ENCODE measurements at places on chromosomes 1 and 21. TPM values are rescaled to one million over a fixed set of nuclear protein-coding genes. Genes with fewer than 3 reads are reported as not detected.

- no peaks in the 10 kb centered on the region for H3K27me3 ChIP-seq
- no peak overlapping the region for H3K27ac ChIP-seq
- DNase-seq: no peak
- H3K4me3 ChIP-seq: no peak overlapping the region
- peaks cover 19% of the 10 kb centered on the region for H3K4me1 ChIP-seq
Observed at GRCh38 chr1:113981962-113982931, 3.0 kb downstream of the OLFML3 start.

GRCh38 chr21:35530766-35531165 is 481.7 kb upstream of the RUNX1 start:
- peaks cover 3% of the 10 kb centered on the region for H3K36me3 ChIP-seq
- peaks cover 35% of the 10 kb centered on the region for H3K4me1 ChIP-seq
- no peak overlapping the region for H3K4me3 ChIP-seq
- DNase-seq: no peak

TFF2 gene
- not detected for total RNA-seq

- H3K27ac ChIP-seq: no peak overlapping the region
- H3K27me3 ChIP-seq: no peaks in the 10 kb centered on the region
- H3K36me3 ChIP-seq: no peaks in the 10 kb centered on the region
Observed at GRCh38 chr1:61439234-61439633, 285.7 kb downstream of the TM2D1 start.

DNA sequence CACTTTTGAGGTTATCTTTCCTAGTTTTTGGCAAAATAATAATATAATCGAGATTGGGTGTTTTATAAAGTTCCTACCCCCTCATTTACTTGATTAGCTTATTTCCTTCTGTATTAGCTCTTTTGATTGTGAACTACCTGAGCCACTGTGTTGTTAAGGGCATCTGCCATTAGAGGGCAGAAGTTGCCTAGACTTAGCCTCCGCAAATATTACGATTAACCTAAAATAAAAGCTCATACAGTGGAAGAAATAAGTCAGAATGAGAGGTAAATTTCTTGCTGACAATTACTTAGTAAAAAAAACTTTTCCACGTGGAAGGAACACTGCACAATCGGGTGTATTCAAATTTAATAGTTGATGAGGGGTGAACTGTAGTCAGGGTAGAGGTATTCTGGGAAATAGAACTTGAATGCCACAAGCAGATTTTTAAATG is 2.3 kb downstream of the H3-3A start:
- DNase-seq: peak; percentile 63
- H3K4me1 ChIP-seq: peaks cover 55% of the 10 kb centered on the region
- peaks cover 43% of the 10 kb centered on the region for H3K36me3 ChIP-seq
- peak overlapping the region; percentile 97 for H3K4me3 ChIP-seq

DNA sequence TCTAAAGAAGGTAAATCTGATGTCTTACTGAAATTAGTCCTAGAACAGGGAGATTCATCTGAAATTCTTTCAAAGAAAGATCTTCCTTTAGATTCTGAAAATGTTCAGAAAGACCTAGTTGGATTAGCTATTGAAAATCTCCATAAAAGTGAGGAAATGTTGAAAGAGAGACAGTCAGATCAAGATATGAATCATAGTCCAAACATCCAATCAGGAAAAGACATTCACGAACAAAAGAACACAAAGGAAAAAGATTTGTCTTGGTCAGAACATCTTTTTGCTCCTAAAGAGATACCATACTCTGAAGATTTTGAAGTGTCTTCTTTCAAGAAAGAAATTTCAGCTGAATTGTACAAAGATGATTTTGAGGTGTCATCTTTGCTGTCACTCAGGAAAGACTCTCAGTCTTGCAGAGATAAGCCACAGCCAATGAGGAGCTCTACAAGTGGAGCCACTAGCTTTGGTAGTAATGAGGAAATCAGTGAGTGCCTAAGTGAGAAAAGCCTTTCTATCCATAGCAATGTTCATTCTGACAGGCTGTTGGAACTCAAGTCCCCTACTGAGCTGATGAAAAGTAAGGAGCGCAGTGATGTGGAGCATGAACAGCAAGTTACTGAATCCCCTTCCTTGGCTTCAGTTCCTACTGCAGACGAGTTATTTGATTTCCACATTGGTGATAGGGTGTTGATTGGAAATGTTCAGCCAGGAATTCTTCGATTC is 61.6 kb upstream of the QSOX1 start:
- peaks cover 42% of the 10 kb centered on the region for H3K36me3 ChIP-seq
- H3K27me3 ChIP-seq: no peaks in the 10 kb centered on the region
- H3K4me1 ChIP-seq: peaks cover 7% of the 10 kb centered on the region
- peak overlapping the region; percentile 44 for H3K27ac ChIP-seq
- DNase-seq: no peak
- no peak overlapping the region for H3K4me3 ChIP-seq

GRCh38 chr1:77585610-77586314 is 96.7 kb downstream of the ZZZ3 start:
- no peak for DNase-seq
- H3K36me3 ChIP-seq: peaks cover 29% of the 10 kb centered on the region
- H3K4me3 ChIP-seq: no peak overlapping the region
- H3K4me1 ChIP-seq: peaks cover 18% of the 10 kb centered on the region
- H3K27me3 ChIP-seq: no peaks in the 10 kb centered on the region

CACHD1 gene
- total RNA-seq: 1.9 TPM

- H3K27ac ChIP-seq: no peak overlapping the region
- peaks cover 12% of the 10 kb centered on the region for H3K36me3 ChIP-seq
- peaks cover 27% of the 10 kb centered on the region for H3K4me1 ChIP-seq
- no peak for DNase-seq
Observed at GRCh38 chr21:31201144-31201543, 142.9 kb downstream of the TIAM1 start.

GREM2 gene
- total RNA-seq: 0.07 TPM

- H3K27ac ChIP-seq: no peak overlapping the region
- H3K27me3 ChIP-seq: peaks cover 23% of the 10 kb centered on the region
- no peaks in the 10 kb centered on the region for H3K4me1 ChIP-seq
- no peak for DNase-seq
- no peaks in the 10 kb centered on the region for H3K36me3 ChIP-seq
- no peak overlapping the region for H3K4me3 ChIP-seq
Observed at GRCh38 chr1:18440385-18441226, 40.1 kb upstream of the KLHDC7A start.

- no peaks in the 10 kb centered on the region for H3K36me3 ChIP-seq
- no peak for DNase-seq
- H3K27me3 ChIP-seq: no peaks in the 10 kb centered on the region
Observed at GRCh38 chr1:192170196-192170984, 12.1 kb downstream of the RGS18 start.

CNKSR1 gene
- 3.0 TPM for total RNA-seq

ZFP69 gene
- 5.4 TPM for total RNA-seq

- DNase-seq: no peak
- no peak overlapping the region for H3K4me3 ChIP-seq
- H3K4me1 ChIP-seq: peaks cover 27% of the 10 kb centered on the region
- peaks cover 8% of the 10 kb centered on the region for H3K27me3 ChIP-seq
Observed at GRCh38 chr1:212593821-212594251, 14.7 kb upstream of the ATF3 start.

- DNase-seq: no peak
- H3K27ac ChIP-seq: no peak overlapping the region
- no peaks in the 10 kb centered on the region for H3K36me3 ChIP-seq
- no peaks in the 10 kb centered on the region for H3K4me1 ChIP-seq
Observed at GRCh38 chr1:1292442-1292779, 12.2 kb downstream of the SCNN1D start.

DNA sequence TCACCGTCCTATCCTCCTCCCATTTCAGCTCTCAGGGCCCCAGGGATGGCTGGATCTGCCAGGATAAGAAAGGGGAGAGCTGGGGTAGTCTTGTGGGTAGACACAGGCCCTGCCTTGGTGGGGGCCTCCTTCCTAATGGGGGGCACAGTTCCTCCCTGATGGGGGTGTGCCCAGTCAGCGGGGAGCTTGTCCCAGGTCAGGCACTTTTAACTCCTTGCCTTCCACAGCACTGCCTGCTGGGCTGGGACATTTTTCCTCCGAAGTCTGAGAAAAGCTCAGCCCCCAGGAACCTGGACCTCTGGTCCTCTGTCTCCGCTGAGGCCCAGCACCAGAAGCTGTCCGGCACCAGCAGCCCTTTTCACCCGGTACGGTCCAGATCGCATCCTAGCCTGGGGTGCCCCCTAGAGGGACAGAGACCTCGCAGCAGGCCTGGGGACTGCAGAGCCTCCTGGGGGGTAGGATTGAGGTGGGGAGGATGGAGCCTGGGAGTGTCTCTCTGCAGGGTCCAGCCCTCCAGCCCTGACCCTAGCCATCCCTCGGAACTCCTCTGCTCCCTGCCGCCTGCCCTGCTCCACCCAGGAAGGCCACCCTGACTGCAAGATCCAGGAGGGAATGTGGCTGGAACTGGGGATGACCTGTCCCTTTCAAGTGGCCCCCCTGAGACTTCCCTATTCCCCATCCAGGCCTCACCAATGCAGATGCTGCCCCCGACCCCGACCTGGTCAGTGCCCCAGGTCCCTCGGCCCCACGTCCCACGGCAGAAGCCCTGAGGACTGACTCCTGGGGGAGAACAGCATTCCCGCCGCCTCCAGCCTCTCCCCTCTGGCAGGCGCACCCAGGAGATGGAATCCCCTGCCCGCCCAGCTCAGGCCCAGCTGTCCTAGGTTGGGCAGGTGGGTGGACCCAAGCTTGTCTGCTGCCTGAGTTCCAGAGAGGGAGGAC is 12.0 kb downstream of the MIIP start:
- H3K27me3 ChIP-seq: no peaks in the 10 kb centered on the region
- no peak overlapping the region for H3K4me3 ChIP-seq
- no peak overlapping the region for H3K27ac ChIP-seq
- H3K4me1 ChIP-seq: no peaks in the 10 kb centered on the region

- peaks cover 2% of the 10 kb centered on the region for H3K36me3 ChIP-seq
- DNase-seq: no peak
- H3K27me3 ChIP-seq: peaks cover 7% of the 10 kb centered on the region
- no peak overlapping the region for H3K27ac ChIP-seq
- H3K4me3 ChIP-seq: no peak overlapping the region
Observed at GRCh38 chr1:228206582-228207351, 1.1 kb upstream of the OBSCN start.

DNA sequence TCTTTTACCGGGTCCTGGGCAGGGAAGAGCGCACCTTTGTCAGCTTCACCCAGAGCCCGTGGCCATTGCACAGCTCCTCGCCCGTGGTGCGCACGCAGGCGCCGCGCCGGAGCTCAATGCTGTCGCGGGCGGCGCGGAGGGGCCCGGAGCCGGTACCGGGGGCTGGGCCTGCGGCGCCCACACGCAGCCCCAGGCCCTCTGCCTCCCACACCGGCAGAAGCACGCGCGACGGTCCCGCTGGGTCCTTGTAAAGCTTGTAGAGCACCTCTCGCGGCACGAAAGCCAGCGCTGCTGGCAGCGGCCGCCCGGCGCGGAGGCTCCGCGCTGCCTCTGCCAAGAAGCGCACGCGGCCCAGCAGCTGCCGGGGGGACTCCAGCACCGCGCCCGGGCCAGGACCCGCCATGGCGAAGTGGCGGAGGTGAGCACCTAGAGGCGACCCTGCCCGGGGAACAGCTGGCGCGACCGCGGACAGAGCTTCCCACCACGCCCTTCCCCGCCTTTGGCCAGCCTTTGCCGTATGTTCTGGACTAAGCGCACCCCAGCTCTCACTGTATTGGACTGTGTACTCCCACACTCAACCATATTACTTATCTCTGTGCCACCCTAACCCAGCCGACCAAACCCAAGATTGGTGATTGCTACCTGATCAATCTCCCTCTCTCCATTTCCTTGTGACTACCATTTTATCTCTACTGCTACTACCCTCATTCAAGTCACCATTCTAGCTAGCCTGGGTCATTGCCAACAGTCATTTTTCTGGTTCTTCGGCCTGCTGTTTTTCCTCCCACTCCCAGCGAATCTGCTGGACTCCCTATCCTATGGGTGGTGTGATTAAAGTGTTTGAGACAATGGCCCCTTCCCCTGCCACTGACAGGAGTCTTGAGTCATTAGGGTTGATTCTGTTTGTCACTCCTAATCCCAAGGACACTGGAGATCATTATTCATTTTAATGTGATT is at the start of gene HECTD3:
Gene HECTD3, minus strand, starts transcription at position 470 of the 957 bp plus-strand sequence. Its CDS starts 67 bp downstream, at position 403.
- H3K27me3 ChIP-seq: no peaks in the 10 kb centered on the region
- peak within 1 kb of the TSS; percentile 97 for H3K27ac ChIP-seq
- DNase-seq: peak; percentile 76
- peaks cover 9% of the 10 kb centered on the region for H3K36me3 ChIP-seq

KCNJ15 gene
- 0.12 TPM for total RNA-seq

DNA sequence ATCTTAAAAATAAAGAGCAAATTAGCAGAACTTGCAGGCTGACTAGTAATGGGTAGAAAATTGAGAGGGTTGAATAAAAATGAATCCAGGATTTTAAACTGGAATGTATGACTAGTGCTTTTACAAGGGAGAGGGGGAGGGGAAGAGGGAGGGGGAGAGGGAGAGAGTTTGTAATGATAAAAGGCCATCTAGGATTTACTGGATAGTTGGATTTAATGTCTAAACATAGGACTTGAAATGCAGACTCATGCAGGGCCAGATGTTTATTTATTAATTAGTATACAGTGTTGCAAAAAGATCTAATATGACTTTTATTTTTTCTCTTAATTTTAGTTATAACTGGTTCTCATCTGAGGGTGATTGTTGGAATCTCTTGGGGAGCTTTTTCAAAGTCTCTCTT is 4.3 kb downstream of the ZNF326 start:
- no peak overlapping the region for H3K4me3 ChIP-seq
- no peak for DNase-seq
- H3K4me1 ChIP-seq: peaks cover 39% of the 10 kb centered on the region
- peaks cover 22% of the 10 kb centered on the region for H3K36me3 ChIP-seq
- H3K27me3 ChIP-seq: no peaks in the 10 kb centered on the region

DNA sequence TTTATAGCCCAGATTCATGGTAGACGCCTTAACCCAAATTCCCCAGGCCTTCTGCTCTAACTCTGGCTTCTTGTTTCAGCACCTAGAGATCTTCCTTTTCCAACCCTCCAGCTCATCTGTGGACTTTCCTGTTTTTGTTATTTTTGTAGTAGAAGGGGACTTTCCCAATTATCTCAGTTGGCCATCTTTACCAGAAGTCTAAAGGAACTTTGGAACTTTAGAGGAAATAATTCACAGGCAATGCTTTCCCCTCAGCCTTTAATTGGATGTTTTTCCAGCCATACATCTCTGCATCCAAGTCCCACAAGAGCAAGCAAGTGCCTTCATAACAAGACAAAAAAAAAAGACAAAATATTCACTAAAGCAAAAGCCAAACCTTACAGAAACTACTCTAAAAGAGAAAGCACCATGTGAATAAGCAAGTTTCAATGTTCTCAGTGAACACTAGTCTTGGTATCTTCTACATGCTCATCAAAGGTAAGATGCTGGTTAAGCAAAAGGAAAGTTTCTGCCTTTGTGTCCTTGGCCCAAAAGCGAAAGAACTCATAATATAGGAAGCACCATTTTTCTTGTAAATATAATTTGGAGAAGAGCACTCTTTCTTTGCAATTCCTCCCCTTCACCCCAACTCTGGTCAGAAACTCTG is 377.3 kb downstream of the SETD4 start:
- no peak overlapping the region for H3K4me3 ChIP-seq
- H3K27me3 ChIP-seq: peaks cover 24% of the 10 kb centered on the region
- no peak overlapping the region for H3K27ac ChIP-seq
- peaks cover 4% of the 10 kb centered on the region for H3K4me1 ChIP-seq
- no peaks in the 10 kb centered on the region for H3K36me3 ChIP-seq

ASCL5 gene
- not detected for total RNA-seq
